ENCODE measurements at places on chromosomes 11 and 22.

GRCh38 chr11:10390375-10390774, 64.7 kb upstream of the AMPD3 start:
- no peak for DNase-seq

DNA sequence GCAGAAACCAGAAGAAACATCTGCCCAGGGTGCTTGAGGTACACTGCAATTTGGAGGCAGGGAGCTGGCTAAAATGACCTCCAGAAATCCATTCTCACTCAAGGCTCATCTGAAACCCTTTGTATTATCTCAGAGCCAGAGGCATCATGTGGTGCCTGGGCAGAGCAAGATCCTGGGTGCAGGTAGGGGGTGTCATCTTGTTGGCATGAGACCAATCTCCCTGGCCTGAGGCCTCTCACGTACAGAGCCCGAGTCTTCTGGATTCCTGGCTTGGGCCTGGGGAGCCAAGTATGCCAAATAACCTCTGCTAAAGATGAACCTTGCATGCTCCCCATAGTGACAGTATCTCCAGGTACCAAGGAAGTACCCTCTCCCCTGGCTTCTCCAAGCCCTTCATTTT, 2.4 kb downstream of the LMO1 start:
- DNase-seq = no peak

DNA sequence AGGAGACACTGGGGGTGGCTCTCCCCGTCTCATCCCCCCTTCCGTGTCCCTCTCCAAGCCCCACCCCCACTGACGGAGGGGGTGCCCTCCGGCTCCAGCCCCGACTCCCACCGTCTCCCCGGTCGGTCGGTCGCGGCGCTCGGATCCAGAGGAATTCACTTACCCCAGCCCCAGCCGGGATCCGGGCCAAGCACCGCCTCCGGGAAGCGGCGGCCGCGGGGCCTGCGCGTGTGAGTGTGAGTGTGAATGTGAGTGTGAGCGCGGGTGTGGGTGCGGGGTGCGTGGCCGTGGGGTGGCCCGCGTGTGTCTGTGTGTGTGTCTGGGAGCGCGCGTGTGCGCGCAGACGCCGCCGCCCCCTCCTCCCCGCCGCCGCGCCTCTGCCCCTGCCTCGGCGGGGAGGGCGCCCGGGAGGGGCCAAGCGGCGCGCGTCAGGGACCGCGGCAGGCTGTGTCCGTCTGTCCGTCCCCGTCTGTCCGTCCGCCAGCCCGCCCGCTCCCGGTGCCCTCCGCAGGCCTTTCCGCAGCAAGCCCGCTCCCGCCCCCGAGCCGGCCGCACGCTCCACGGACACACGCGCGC, at the start of gene ELFN2:
TSS of gene ELFN2 (minus strand) at position 345 of the 576 bp plus-strand sequence. CDS start 51,945 bp downstream, outside the sequence.
- no peak for DNase-seq

DNA sequence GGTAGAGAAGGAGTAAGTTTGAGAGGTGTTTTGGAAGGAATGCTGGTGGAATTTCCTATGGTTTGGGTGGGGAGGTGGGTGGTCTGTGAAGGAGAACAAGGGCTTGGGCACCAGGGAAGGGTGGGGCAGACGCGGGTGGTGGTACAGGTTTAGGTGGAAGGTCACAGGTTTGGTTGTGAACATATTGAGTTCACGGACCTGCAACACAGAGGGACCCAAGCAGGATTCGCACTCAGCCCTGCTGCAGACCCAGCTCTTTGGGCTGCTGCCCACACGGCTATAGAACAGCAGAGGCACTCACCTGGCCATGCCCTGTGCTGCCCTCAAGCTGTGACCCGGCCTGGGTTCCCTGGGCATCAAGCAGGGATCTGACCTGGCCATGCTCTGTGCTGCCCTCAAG, 33.5 kb upstream of the EMID1 start:
- no peak for DNase-seq

- DNase-seq = no peak
These were observed 476.4 kb downstream of the MIAT start for GRCh38 chr22:27133681-27134314.

DNA sequence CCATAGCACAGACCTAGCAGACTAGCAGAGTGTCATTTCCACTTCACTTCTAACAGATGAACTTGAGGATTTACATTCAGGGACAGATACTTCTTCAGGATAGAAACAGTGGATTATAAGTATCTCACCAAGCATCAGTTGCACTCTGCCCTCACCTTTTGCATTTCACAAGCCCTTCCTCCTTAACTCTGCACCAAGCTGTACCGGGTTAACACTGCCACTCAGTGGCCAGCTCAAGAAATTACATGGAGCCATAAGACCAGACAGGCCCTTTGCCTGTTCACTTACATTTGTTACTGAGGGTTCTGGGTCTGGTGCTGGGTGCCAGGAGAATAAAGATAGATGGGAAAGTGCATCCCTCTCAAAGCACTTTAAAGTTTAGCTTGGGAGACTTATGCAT, 309.8 kb downstream of the SHANK2 start:
- DNase-seq = no peak

GRCh38 chr22:38313384-38313955, 3.8 kb downstream of the CSNK1E start:
- no peak for DNase-seq

DNA sequence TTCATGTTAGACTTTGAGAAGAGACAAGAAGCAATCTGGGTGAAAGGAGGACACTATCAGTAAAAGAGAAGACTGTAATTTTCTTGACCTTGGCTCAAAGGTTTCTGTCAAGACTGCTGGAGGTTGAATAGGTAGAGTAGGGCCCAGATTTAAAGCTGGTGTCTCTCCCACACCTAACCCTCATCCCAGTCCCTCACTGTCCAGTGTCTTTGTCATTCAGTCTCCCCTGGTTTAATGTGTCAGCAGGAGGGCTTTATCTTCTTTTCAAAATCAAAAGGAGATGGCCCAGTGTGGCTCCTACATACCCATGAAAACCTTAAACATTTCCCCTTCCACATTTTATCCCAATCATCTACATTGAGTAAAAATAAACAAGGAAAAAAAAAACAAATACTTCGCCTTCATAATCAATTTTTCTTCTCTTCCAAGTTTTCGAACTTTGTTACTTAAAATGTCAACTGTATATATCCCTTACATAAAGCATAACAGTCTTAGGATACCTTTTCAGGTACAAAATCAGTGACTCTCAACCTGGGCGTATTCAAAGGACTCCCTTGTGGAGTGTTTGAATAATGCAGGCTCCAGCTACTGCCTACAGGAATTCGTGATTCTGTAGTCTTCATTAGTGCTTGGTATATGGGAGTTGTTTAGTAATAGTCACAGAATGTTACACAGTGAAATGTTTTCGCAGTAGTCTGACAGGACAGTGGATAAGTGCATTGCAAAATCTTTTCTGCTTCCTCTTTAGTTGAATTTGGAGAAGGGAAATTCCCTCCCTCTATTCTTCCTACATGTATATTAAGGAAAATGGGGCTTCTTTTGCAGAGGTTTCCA, 87.2 kb downstream of the FAT3 start:
- no peak for DNase-seq

DNA sequence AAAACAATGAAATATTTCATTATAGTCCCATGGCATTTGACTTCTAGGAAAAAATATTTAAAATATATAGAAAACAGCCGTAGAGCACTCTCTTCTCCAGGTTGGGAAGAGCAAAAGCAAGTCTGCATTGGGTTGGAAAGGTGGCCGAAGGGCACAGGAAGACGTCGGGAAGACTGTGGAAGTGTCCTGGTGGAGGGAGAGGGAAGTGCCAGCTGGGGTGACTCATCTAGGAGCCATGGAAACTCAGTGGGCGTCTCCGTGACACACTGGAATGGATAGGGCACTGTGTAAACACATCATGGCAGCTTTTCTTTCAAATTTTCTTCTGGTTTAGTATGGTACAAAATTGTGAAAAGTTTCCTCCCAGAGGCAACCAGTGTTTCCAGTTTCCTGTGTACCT, 12.7 kb downstream of the GTPBP1 start:
- no peak for DNase-seq

GRCh38 chr11:10674911-10675440, 18.6 kb downstream of the IRAG1 start:
- no peak for DNase-seq

GRCh38 chr11:75078233-75078632, 18.4 kb downstream of the OR2AT4 start:
- no peak for DNase-seq

DNA sequence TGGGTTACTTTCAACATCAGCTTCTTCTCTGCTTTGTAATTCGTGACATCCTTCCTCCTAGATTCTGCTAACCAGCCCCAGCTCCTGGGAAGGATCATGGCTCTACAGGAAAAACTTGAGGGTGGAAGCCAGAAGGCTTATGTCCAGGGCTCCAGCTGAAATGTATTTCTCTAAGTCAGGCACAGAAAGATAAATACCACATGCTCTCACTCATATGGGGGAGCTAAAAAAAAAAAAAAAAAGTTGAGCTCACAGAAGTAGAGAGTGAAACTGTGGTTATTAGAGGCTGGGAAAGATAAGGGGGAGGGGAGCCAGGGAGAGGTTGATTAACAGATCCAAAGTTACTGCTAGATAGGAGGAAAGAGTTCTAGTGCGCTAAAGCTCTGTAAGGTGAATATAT, 74.9 kb downstream of the DSCAML1 start:
- DNase-seq = no peak

- DNase-seq = no peak
These were observed 2.4 kb downstream of the VPS26B start for GRCh38 chr11:134226806-134227325.

- DNase-seq = no peak
These were observed 6.5 kb upstream of the PLET1 start for GRCh38 chr11:112267188-112267591.

GRCh38 chr11:58507355-58507754, 550 bp downstream of the OR5B21 start:
- DNase-seq = no peak

DNA sequence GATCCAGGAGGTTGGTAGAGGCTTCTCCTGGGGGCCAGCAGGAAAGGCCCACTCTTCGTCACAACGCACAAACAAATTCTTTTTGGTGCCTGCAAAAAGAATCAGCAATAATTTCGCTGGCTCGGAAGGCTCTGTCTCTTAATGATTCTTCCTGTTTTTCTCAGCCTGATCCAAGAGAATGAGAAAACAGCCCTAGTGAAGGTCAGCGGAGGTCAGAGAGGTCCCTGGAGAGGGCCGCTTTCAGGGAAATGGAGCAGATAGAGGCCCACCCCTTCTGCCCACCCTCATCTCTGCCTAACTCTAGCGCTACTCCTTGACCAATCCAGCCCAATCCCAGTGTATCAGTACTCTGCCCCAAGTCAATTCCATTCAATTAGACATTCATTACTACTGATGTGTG, 19.2 kb downstream of the LRRC55 start:
- DNase-seq = no peak

DNA sequence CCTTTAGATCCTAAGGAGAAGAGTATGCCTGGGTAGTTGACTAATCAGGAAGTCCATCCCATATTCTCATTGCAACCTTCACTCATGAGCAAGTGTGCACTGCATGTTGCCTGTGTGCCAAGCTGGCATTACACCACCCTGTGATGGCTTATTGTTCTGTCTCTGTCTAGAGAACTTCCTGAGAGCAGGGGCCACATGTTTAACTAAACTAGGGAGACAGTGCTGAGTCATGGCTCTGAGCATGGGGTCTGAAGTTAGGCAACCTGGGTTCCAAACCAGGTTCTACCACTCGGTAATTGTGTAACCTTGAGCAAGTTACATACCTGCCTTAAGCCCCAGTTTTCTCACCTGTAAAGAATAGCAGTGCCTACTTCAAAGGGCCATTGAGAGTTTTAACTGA, 39.6 kb downstream of the CSNK2A3 start:
- no peak for DNase-seq

GRCh38 chr11:37929100-37929653, 1331.1 kb upstream of the RAG2 start:
- no peak for DNase-seq

DNA sequence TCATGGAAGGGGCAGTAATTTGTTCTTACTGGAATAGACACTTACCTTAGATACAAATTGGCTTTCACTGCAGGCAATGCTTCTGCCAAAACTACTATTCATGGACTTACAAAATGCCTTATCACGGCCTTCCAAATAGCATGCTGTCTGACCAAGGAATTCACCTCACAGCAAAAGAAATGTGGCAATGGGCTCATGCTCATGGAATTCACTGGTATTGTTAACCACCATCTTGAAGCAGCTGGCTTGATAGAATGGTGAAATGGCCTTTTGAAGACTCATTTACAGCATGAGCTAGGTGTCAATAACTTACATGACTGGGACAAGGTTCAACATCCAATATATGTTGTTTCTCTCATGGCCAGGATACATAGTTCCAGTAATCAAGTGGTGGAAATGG, 21.9 kb downstream of the OR5B21 start:
- DNase-seq = no peak

DNA sequence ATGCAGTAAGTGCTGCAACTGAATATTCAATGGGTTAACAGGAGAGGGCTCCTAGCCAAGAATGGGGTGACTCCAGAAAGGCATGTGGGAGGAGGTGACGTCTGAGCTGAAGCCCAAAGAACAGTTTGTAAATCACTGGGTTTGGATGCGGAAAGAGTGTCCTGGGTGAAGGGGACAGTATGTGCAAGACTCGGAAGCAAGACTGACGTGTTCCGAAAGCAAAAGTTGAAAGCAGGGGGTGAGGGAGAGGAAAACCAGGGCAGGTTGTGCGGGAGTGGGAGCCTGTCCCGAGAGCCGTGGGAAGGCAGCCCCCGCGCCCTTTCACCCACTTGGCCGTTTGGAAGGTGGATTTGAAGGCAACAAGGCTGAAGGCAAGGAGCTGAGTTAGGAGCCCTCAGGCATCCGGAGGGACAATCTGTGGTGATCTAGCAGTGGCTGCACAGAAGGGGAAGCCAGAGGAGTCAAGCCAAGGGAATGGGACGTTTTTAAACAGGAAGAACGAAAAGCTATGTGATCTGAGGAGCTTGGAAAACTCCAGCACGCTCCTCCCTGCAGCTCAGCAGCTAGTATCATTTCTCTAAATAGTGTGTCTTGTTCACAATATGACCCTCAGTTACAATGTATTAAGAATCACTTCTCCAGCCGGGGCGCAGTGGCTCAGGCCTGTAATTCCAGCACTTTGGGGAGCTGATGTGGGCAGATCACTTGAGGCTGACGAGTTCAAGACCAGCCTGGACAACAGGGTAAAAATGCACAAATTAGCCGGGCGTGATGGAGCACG, 7.7 kb downstream of the SLC25A18 start:
- DNase-seq = no peak

- DNase-seq = no peak
These were observed 1.5 kb downstream of the LMF2 start for GRCh38 chr22:50505776-50506610.

DNA sequence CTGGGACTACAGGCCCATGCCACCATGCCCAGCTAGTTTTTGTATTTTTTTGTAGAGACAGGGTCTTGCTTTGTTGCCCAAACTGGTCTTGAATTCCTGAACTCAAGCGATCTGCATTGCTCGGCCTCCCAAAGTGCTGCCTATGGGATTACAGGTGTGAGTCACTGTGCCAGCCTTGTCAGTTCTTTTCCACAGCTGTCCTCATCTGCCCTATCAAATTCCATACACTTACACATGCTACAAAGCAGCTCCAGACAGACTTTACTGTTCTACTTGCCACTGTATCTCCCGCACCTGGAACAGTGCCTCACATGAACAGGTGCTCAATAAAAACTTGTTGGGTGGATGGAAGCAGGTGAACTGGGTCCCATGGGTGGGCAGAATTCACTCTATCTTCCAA, 8.2 kb downstream of the STX5 start:
- no peak for DNase-seq

GRCh38 chr11:6547177-6547576, 50.1 kb downstream of the DNHD1 start:
- no peak for DNase-seq

Measured in stimulated activated CD8-positive, alpha-beta memory T cell treated with anti-CD3 and anti-CD28 coated beads, Interleukin-2, amount 100 ng/mL, for 1 hour (primary cell).